SJSA1 (cell line): ENCODE measurements at places on chromosomes 16 and 17.

- peak; percentile 99 for DNase-seq
These were observed 14.8 kb downstream of the HDAC5 start for GRCh38 chr17:44108440-44109311.

GRCh38 chr16:24146518-24146917 is 109.6 kb upstream of the CACNG3 start:
- no peak for DNase-seq

GRCh38 chr16:68700831-68701230 is 36.3 kb upstream of the CDH1 start:
- no peak for DNase-seq

DNA sequence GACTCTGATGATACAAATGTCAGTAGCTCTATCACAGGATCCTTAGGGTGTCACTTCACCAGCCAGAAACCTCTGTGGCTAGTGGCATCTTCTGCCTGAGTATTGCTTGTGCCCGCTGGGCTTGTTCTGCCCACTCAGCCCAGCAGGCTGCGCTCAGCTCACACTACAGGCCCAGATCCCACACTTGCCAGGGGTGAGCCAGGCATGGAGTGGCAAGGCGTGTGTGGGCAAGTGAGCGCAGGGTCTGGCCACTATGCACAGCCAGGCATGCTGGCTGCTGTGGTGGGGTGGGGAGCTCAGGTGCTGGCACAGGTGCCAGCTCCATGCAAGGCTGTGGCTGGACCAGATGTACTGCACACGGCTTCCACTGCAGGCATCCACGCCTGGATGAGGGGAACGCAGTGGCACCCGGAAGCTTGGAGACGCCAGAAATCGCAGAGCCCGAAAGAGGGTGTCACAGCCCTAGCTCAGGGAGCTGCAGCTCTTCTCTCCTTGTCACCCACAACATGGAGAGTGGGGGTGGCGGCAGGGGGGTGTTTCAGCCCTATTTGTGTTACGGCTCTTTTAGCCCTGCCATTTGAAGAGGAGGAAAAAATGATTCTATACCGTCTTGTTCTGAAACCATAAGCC is 10.2 kb downstream of the CFAP97D1 start:
- no peak for DNase-seq

DNA sequence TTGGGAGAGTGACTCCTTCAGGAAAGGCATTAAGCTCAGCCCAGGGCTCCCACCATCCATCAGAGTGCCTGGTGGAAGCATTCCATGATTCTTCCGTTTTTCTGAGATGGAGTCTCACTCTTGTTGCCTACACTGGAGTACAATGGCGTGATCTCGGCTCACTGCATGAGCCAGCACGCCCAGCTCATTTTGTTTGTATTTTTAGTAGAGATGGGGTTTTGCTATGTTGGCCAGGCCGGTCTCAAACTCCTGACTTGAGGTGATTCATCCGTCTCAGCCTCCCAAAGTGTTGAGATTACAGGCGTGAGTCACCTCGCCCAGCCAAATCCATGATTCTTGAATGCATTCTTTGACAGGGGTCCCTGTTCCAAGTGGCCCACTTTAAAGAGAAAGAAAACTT is 23.1 kb downstream of the MIS12 start:
- peak; percentile 87 for DNase-seq

- no peak for DNase-seq
These were observed 10.6 kb downstream of the IRX3 start for GRCh38 chr16:54275956-54276355.

GRCh38 chr16:84559311-84559932 is 55.0 kb upstream of the MEAK7 start:
- DNase-seq, result no peak

GRCh38 chr17:8916466-8916865 is 49.0 kb upstream of the PIK3R6 start:
- DNase-seq, result no peak

GRCh38 chr16:17571499-17572093 is 100.8 kb upstream of the XYLT1 start:
- DNase-seq, result no peak

GRCh38 chr17:33299115-33299514 is 6.0 kb upstream of the ASIC2 start:
- DNase-seq, result no peak

- DNase-seq, result no peak
These were observed 9.1 kb downstream of the SRL start for GRCh38 chr16:4232541-4233386.

GRCh38 chr16:47236716-47237115 is 93.0 kb upstream of the NETO2 start:
- no peak for DNase-seq

GRCh38 chr16:11034481-11034931 is 90.1 kb downstream of the CLEC16A start:
- no peak for DNase-seq

- DNase-seq, result peak; percentile 44
These were observed 70.8 kb upstream of the TNRC6C start for GRCh38 chr17:77887464-77888241.

DNA sequence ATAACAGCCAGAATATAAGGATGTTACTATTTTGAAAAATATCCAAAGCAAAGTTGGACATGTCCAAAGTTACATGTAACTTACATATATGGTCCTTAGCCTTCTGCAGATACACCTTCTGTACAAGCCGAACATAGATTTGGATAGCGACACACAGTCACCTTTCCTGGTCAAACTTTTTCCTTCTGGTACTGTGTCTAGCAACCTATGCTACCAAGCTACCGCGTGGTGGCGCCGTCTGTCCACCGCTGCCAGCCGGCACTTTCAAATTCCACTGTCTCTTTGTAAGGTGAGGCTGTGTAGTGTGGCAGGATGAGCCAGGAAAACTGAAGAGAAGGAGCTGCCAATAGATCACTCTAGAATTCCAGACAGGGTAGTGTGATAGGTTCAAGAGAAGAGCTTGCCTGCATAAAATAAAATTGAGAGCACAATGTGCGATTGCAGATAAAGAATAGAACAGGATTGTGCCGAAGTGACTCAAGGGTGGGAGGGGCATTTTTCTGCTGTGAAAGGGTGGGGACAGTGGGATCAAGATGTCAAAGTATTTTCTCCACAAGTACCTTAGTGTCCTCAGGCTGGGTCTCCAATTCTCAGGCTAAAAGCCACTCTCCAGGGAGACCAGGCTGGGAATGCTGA is 366.9 kb downstream of the SLC39A11 start:
- DNase-seq, result peak; percentile 45

DNA sequence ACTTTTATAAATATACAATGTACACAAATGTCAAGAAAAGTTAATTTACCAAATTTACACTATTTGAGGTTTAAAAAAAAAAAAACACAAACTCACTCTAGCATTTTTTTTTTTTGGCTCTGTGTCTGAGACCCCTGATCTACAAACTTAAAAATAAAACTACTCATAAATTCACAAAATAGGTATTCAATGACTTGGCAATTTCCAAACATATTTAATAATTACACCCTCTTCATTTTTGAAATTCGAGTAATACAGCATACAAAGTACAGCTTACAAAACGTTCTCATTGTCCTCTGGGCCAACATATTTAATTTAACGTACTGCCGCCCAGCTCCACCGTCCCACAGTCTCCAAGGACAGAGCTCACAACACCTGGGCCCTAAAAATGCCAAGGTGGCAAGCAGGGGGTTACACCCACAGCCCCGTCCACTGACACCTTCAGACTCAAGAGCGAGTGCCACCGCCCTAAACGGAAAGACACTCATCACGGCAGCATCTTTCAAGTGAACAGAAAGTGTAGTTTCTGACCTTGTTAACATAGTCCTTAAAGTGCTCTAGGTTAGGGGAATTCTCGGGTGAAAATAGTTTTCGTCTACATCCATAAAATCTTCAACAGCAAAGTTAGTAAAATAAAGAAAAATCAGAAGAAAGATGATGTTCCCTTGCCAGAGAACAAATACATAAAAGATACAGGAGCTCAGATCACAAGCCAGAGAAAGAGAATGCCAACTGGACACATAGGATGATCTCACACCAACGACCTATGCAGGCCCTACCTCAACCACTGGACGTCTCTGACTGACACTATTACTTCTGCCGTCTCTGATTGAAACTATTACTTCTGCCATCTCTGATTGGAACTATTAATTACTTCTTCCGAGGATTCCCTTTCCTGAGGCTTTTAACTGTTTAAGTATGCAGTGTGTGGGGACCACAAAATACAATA is 4.2 kb downstream of the ADCY9 start:
- DNase-seq, result peak; percentile 48

GRCh38 chr16:85995541-85996423 is 96.8 kb downstream of the IRF8 start:
- no peak for DNase-seq

GRCh38 chr17:31738488-31738887 is 120.6 kb downstream of the COPRS start:
- no peak for DNase-seq

DNA sequence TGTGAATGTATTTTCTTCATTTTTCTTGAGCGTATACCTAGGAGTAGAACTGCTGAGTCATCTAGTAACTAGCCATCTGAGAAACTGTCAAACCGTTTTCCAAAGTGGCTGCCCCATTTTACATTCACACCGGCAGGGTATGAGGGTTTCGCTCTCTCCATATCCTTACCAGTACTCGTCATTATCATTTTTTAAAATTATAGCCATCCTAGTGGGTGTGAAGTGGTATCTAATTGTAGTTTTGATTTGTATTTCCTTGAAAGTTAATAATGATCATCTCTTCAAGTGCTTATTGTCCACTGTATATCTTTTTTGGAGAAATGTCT is 6.0 kb downstream of the RNF157 start:
- DNase-seq, result no peak
